GM20000 (cell line): ENCODE measurements at places on chromosomes 12 and 14.

GRCh38 chr14:74456684-74457564 lies 30.9 kb upstream of the SYNDIG1L start:
- DNase-seq, result no peak

- DNase-seq, result no peak
These were observed 66.2 kb upstream of the PNMA1 start for GRCh38 chr14:73780391-73780790.

- no peak for DNase-seq
These were observed 49.3 kb upstream of the TSPAN11 start for GRCh38 chr12:30877105-30877875.

GRCh38 chr14:51582437-51582836 lies 69.3 kb upstream of the FRMD6 start:
- DNase-seq, result no peak

DNA sequence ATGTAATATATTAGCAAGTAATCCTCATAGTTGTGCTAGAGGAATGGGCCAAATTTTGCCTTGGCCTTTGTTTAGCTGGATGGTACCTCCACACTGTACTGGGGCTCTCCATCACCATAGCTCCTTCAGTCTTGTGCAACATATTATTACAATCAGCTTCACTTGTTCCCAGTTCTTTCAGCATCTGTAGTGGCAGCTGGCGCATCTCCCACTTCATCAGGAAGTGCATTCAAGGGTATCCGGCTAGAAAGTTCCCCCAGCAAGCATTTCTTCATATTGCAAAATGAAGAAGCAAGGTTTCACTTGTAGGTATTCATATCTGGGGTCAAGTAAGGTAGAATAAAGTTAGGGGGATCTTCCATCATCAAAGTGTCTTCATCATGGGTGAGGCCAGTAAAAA lies 123.7 kb downstream of the IGF1 start:
- no peak for DNase-seq

GRCh38 chr14:49512147-49512551 lies 74.0 kb downstream of the RPS29 start:
- DNase-seq, result no peak

GRCh38 chr14:72057701-72058285 lies 125.6 kb downstream of the RGS6 start:
- no peak for DNase-seq
